ENCODE measurements at places on chromosomes 3 and 15. TPM values are rescaled to one million over a fixed set of nuclear protein-coding genes. Genes with fewer than 3 reads are reported as not detected.

Gene TEX55
- total RNA-seq: not detected

Gene ALS2CL
- total RNA-seq: not detected

Gene RASGRF1
- total RNA-seq: 3.6 TPM

Gene COLQ
- total RNA-seq: 8.9 TPM

Gene WDR49
- total RNA-seq: not detected
